ENCODE measurements at places on chromosomes 11 and 22.

GRCh38 chr11:17570034-17570433 lies 23.0 kb downstream of the OTOG start:
- no peak for DNase-seq

- DNase-seq: peak; percentile 36
Observed at GRCh38 chr11:765025-765801, 12.1 kb downstream of the GATD1 start.

DNA sequence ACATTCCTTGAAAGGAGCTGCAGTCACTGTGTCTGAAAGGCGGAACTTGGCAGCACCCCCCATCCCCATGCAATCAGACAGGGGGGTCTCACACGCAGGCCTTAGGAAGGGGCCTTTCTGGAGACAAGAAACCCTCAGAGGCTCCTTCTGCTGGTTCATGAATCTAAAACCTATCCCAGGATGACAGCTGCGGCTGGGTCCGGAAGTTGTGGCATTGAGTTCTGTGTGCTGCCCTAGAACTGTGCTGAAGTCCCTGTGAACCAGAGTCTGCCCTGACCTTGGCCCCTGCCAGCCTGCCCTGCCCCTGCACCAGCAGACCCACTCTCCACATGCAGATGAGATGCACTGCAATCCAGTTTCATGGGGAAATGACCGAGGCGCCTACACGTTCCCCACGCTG lies 268.0 kb downstream of the CTTN start:
- no peak for DNase-seq

GRCh38 chr11:123301013-123301591 lies 106.1 kb upstream of the CLMP start:
- DNase-seq: peak; percentile 68

GRCh38 chr11:70423523-70424505 lies 25.5 kb downstream of the CTTN start:
- peak; percentile 91 for DNase-seq

GRCh38 chr11:35234460-35235156 lies 95.6 kb downstream of the CD44 start:
- peak; percentile 56 for DNase-seq
